ENCODE measurements at places on chromosomes 6 and 20.

DNA sequence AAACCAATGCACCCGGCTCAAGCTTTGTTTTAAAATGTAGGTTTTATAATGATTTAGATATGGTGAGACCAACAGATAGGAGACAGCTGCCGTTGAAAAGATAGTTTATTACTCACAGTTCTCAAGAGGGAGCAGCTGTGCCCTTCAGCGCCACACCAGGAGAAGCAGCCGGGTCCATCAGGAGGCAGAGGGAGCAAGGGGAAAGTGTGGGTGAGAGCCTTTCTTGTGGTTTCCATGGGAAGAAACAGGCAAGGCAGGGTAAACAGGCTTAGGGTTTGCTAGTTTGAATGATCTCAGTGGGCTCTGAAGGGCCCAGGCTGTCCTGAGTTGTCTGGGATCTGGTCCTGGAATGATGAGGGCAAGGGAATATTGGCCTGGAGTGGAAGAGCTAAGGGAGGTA is 117.7 kb upstream of the PLCB4 start:
- DNase-seq = no peak

DNA sequence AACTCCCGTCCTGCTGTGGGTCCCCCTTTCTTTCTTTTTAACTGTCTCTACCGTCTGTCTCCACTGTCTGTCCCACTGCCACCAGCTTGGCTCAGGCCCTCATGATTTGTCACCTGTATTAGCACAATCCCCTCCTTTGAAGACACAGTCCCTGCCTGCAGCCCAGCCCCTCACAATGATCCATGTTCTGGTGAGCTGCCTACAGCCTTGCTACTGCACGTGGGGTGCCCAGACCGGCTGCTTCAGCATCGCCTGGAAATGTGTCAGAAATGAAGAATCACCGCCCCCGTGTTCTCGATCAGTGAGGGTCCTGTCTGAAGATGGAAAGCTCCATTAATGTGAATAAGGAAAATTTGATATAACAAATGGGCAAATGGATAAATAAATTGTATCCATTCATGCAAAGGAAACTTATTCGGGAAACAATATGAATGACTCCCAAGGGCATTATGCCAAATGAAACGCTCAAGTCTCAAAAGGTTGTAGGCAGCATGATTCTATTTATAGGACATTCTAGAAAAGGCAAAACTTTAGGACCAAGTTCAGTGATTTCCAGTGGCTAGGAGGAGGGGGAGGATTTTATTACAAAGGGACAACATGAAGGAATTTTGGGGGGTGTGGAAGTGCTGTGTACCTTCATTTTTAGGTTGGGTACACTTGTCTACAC is 59.4 kb upstream of the CD83 start:
- DNase-seq = no peak

DNA sequence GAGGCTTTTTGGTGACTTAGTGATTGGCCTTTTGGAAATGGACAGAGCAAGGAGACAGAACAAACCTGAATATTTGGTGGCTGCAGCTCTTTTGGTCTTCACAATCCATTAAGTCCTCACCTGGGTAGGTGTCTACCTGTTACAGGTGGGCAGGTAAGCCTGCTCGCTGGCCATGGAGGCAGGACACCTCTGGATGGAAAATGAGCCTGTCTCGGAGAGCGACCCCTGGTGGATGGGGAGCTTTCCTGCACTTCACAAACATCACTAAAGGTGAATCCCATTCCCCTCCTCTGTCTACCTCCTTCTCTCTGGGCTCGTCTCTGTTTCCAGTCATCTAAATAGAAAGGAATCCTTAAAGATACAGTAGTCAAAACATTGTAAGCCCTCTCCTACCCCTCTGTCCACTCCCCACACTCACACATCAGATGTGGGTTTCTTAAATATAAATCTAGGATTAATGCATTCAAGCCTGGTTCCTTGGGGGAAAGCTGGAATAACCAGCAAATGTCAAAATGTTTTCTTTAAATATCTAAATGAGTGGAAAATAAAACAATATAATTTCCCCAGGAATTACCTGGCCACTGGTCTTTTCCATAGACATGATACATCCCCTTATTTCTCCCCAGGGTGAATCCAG is 304.9 kb downstream of the CDH26 start:
- DNase-seq = no peak

GRCh38 chr6:108476847-108477430 is 83.8 kb upstream of the FOXO3 start:
- peak; percentile 87 for DNase-seq

GRCh38 chr6:124753562-124754105 is 208.6 kb upstream of the RNF217 start:
- DNase-seq = no peak

GRCh38 chr20:34222208-34222607 is 19.0 kb upstream of the ASIP start:
- no peak for DNase-seq

GRCh38 chr6:111748231-111748647 is 125.0 kb downstream of the FYN start:
- DNase-seq = no peak

GRCh38 chr20:23614163-23614562 is 8.4 kb upstream of the CST9 start:
- DNase-seq = no peak

GRCh38 chr6:155738602-155739105 is 283.0 kb upstream of the NOX3 start:
- DNase-seq = no peak

GRCh38 chr20:23200914-23201313 is 114.8 kb upstream of the CD93 start:
- DNase-seq = no peak

GRCh38 chr20:41617059-41617901 is 897 bp downstream of the CHD6 start:
- peak; percentile 36 for DNase-seq

DNA sequence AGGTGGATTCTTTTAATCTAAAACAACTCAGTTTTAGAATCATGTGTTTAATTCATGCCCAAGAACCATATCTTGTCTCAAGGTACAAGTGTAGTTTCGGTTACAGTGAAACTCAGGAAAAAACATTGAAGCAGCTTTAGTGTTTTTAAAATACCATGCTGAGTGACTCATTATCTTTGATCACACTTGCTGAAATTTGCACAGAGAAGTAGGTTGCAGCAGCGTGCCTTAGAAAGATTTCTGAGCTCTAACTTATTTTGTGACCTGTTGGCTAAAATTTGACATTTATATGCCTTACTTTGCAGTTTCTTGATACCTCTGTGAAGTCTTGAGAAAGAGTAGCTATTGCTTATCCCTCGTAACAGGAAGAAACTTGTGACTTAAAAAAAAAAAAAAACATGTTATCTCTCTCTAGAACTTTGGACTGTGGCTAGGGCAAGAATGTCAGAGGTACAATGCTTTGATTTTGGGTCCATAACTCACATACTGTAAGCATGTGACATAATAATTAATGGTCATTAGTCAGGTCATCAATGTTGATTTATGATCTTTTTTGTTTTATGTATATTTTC is 34.5 kb upstream of the FUCA2 start:
- no peak for DNase-seq

GRCh38 chr6:50963952-50964351 is 145.3 kb downstream of the TFAP2B start:
- no peak for DNase-seq

GRCh38 chr6:9126878-9127560 is 691.7 kb upstream of the SLC35B3 start:
- DNase-seq = no peak

DNA sequence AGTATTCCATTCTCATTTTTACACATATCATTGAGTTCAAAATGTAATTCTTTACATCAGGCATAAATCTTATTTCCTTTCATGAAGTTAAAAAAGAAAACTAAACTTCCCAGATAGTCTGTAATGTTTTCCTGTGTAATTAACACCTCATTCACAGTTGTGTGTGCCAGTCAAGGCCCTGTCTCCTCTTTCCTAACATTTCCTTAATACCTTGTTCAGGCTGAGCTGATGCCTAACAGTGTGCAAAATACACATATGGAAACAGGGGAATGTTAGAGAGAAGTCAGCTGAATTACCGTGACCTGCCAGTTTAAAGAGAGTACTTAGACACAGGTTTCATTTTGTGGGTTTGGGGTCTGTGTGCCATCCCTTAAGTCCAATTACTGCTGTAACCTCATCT is 208.7 kb downstream of the COL9A1 start:
- no peak for DNase-seq

DNA sequence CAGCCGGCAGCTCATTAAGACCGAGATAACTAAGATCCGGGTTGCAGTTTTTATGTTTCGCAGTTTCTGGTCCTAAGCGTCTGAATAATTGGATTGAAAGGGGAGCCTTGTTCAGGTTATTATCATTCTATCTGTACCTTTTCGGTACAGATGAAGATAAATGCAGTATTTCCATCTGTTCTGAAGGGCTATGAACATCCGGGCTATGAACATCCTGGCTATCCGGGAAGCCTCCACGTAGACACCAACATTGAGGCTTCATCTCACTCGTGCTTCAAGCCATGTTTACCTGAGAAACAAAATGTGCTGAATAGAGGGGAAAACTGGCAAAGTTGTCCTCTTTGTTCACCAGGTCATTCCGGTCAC is 399 bp upstream of the REPS1 start:
- DNase-seq = no peak

GRCh38 chr20:51624157-51624731 is 81.7 kb upstream of the NFATC2 start:
- peak; percentile 15 for DNase-seq

DNA sequence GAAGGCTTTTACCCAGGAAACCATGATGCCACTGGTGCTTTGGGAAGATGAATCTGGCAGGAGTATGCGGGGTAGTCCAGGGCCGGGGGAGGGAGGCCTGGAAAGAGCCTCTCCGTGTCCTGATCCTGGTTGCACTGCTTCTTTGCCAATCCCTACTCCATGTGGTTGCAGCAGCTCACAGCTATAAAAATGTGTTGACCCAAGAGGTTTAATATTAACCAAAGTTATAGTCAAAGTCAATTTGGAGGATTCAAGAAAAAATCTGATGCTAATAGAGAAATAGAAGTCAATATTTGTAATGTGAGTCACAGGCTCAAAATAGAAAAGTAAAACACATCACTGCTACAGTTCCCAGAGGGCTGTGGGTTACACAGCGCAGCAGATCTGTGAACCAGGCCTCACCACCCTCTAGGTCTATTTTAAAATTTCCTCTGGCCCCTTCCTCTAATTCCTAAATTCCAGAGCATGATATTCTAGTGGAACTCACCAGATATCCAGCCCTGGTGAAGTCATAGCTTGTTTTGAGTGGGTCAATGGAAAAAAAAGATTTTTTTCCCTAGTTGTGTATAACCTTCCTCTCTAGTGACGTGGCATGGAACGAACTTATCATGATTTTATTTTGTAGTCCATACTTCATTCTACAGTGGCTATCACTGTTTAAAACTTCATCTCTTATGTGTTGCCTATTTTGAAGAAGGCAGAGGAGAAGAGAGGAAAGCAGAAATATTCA is 63.2 kb upstream of the BMP2 start:
- no peak for DNase-seq

DNA sequence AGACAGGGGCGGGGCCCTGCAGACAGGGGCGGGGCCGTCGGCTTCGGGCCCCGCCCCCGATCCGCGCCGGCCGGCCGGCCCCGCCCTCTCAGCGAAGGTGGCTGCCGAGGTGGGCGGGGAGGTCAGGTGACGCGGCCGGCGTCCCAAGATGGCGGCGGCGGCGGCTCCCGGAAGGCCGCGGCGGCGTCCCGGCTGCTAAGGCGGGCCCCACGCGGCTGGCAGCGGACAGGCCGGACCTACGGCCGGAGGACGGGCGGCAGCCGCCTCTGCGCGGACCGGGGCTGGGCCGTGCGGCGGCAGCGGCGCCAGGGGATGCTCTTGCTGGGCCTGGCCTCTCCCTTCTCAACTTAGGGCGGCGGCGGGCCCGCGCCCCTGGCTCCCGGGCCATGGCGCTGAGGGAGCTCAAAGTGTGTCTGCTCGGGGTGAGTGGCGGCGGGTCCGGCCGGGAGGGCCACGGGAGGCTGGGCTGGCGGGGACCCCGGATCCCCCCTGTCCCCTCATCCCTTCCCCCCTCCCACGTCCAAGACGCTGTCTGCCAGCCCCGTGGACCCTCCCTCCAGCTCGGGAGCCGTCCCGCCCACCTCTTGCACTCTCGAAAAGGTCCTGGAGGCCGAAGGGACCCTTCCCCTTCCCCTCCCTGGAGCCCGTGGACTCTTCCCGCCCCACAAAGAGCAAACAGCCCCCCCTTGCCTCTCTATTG is at the start of gene RAB22A:
Gene RAB22A, plus strand, starts transcription at position 125 of the 700 bp plus-strand sequence. Its CDS starts 262 bp downstream, at position 387.
- peak; percentile 61 for DNase-seq

GRCh38 chr6:17962436-17963031 is 24.9 kb downstream of the KIF13A start:
- DNase-seq = no peak

- no peak for DNase-seq
Observed at GRCh38 chr6:85252552-85252951, 197.3 kb upstream of the NT5E start.

DNA sequence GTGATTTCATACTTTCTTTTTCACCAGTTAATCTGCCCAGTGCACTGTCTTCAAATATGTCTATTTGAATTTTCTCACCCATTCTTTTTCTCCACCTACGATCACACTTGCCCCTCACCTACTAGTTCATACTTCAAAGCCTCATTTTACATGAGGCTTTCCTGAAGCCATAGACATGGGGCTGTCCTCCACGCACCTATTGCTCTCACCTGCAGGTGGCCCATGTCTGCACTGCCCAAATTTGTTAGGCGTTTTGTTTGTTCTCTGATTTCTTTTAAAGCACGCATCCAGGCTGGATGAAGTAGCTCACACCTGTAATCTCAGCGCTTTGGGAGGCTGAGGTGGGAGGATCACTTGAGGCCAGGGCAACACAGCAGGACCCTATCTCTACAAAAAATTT is 106.8 kb upstream of the RIPOR2 start:
- DNase-seq = no peak

DNA sequence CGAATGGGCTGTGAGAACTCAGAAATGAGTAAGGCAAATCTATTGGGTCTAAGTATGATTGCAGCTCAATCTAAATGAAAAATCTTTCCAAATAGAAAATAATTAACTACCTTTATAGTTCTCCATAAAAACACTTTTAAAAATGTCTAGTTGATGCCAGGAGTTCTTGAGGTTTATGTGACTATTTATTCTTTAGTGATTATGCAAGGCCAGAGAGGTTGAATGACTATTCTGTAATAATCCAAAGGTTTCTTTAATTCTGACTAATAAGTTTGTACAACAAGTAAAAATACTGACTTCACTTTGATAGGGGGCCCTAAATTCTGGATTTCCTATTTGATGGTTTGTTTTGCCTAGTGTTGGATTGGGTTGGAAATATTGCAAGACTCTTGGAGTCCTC is 461.2 kb downstream of the EPM2A start:
- no peak for DNase-seq

- DNase-seq = no peak
Observed at GRCh38 chr6:127459231-127459641, at the start of gene KIAA0408. TSS of gene KIAA0408 (minus strand) at chr6:127459389. CDS start at chr6:127453981, 5,408 bp downstream.

GRCh38 chr20:59774204-59774641 is 159.2 kb downstream of the SYCP2 start:
- DNase-seq = no peak

DNA sequence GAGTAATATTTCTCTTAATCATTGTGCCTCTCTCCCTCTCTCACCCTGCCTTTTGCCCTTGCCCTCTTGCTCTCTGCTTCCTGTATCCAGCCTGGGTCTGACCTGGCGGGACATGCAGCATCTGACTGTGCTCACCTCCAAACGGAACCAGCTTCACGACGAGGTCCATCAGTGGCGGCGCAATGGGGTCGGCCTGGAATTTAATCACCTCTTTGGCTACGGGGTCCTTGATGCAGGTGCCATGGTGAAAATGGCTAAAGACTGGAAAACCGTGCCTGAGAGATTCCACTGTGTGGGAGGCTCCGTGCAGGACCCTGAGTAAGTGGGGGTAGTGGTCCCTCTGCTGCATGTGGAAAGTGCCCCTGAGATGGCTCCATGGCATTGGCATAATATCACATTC is 65.9 kb downstream of the BFSP1 start:
- no peak for DNase-seq
